ENCODE measurements at places on chromosomes 5 and 9.

GRCh38 chr5:10424124-10424731 lies 17.5 kb upstream of the ROPN1L start:
- DNase-seq = peak; percentile 36

GRCh38 chr9:109012876-109013678 lies at the start of gene CTNNAL1:
CTNNAL1 (minus strand) TSS chr9:109013499; CDS start chr9:109013442, 57 bp downstream.
- DNase-seq = peak; percentile 90

DNA sequence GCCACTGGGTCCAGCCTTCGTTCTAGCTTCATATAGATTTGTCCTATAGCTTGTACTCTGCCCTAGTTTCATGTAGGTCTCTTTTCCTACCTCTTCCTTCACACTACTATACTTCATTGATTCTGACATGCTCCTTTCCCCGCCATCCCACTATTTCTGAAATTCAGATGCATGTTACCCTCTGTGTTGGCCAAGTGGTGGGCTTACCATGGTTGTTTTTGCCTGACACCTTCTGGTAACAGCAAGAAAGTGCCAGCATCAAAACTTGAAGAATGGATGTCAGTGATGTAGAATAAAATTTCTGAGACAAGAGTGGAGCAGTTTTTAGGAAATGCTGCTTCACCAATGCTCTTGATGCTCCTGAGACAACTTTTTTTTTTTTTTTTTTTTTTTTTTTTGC lies 19.5 kb upstream of the SERINC5 start:
- DNase-seq = peak; percentile 53

GRCh38 chr9:94065535-94065961 lies 18.7 kb upstream of the PTPDC1 start:
- peak; percentile 88 for DNase-seq

- DNase-seq = no peak
Measured at GRCh38 chr9:134861595-134862334, 18.8 kb upstream of the FCN2 start.

DNA sequence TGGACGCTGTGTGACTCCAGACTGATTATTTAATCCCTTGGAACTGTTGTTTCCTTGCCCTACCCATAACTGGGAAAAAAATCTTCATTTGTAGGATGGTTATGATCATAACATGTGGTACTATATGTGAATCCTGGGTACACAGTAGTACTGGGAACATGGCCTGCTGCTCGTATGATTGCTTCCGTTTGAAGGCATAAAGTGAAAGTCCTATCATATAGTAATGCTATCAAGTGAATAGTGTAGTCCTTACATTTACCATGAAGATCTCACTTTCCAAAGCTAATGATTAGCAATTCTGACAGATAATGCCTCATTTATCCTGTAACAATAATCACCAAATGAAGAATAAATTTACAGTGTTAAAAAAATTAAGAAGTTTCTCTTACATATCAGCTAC lies 53.2 kb downstream of the MEF2C start:
- no peak for DNase-seq

- no peak for DNase-seq
Measured at GRCh38 chr5:179769271-179769670, 24.5 kb upstream of the LTC4S start.

DNA sequence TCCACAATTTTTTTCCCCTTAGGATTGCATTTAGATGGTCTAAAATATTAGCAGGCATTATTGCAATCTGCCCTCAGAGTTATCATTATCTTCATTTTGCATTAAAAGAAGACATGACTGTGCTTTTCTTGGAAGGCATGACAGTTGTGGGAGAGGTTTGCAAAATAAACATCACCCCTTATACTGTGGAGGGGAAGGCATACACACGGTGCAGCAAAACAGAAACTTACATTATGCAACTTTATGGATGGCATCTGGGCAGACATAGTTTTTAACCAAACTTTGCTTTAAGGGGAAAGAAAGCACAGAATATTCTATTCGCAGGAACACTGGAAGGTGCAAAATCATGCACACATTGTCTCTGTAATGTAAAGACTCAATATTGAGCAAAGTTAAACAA lies 505.8 kb upstream of the ADAMTS16 start:
- DNase-seq = no peak

- no peak for DNase-seq
Measured at GRCh38 chr9:133003671-133004090, 25.2 kb downstream of the GFI1B start.

DNA sequence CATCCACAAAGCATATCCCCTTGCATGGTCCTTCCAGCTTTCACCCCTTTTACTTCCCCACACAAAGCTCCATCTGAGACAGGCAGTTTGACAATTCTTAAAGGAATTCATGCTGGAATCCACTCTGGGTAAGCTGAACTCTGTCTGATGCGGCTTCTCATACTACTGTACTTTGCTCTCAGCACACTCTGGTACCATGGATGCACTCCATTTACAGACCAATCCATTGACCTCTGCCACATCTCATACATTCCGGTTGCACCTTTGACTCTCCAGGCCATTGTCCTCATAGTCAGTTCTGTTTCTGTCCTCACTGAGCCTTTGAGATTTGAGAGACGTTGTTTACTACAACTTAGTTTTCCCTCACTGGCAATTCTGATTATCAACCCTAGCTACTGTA lies 12.2 kb downstream of the SPATA9 start:
- DNase-seq = no peak

DNA sequence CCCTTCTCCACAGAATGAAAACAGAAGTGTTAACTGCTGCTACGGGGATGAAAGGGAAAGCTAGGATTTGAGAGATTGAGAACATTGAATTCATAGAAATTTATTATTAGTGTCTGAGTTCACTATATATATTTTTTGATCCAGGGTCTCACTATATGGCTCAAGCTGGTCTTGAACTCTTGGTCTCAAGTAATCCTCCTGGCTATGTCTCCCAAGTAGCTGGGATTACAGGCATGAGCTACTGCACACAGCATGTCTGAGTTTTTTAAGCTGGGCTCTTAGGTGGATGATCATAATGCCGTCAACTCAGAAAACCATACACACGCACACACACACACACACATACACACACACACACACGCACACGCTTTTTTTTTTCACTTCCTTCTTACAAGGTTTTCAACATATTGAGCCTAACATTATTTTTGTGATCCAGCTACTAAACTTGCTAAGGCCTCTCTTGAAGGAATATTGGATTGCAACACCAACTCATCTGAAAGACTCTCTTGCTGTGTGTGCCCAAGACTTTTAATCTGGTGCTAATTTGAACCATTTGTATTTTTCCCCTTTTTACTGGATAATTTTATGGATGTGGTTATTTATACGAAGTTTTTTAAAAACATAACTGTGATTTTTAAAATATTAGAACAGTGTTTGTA lies 1045.4 kb downstream of the DTWD2 start:
- no peak for DNase-seq

GRCh38 chr5:109126481-109126880 lies 283.3 kb downstream of the PJA2 start:
- no peak for DNase-seq

GRCh38 chr9:20948703-20949102 lies 82.7 kb downstream of the HACD4 start:
- no peak for DNase-seq

- DNase-seq = no peak
Measured at GRCh38 chr9:34485822-34486221, 27.2 kb downstream of the DNAI1 start.

DNA sequence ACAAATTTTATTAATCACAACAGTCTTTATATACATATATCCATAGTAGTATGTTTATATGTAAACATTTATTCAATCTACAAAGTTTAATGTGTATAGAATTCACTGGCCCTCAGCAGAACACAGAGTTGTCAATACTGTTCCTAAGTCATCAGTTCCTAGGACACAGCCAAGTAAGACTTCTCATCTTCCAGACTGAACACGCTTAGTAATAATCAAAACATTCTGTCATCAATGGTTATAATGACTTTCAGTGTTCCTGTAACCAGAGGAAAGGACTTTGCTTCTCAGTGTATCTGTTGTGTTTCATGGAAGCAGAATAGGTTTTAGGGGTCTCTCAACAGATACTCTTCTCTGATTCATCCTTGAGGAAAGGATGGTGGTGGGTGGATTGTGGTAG lies 82.2 kb downstream of the SMIM23 start:
- no peak for DNase-seq

DNA sequence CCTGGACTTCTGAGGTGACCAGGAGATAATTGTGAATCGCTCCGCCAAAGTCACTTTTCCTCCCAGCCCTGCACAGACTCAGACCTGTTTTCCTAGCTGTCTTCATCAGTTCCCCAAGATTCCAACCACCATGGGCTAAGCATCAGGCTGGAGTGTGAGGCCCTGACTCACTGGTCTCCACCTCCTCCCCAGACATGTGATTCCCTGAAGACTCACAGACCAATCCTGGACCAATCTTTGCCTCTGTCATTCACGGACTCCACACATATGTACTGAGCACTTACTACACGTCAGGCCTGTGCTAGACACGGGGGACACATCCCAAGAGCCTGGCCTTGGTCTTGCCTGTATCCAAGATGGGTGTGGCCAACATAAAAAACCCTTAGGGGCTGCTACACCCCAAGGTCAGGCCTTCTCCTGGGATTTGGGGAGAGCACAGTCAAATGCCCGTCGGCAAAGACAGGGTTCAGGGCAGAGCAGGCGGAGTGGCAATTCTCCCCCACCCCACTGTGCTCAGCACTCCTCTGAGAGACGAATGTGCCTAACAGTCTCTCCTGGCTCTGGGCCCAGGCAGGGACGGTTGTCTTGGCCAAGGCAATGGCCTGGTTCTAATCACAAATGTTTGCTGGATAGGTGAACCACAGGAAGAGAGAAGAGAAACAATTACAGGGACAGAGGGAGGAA lies 11.9 kb downstream of the EEIG1 start:
- no peak for DNase-seq

All from activated CD8-positive, alpha-beta T cell treated with anti-CD3 and anti-CD28 coated beads for 36 hours (primary cell).